ENCODE measurements at places on chromosomes 16 and 17.

GRCh38 chr16:1137604-1138003 is 15.3 kb upstream of the CACNA1H start:
- DNase-seq = no peak

GRCh38 chr17:21250854-21251253 is 2.4 kb downstream of the NATD1 start:
- no peak for DNase-seq

- DNase-seq = no peak
These were observed 21.2 kb downstream of the SYCE1L start for GRCh38 chr16:77220427-77220826.

- no peak for DNase-seq
These were observed 18.4 kb upstream of the RBBP6 start for GRCh38 chr16:24520983-24521382.

DNA sequence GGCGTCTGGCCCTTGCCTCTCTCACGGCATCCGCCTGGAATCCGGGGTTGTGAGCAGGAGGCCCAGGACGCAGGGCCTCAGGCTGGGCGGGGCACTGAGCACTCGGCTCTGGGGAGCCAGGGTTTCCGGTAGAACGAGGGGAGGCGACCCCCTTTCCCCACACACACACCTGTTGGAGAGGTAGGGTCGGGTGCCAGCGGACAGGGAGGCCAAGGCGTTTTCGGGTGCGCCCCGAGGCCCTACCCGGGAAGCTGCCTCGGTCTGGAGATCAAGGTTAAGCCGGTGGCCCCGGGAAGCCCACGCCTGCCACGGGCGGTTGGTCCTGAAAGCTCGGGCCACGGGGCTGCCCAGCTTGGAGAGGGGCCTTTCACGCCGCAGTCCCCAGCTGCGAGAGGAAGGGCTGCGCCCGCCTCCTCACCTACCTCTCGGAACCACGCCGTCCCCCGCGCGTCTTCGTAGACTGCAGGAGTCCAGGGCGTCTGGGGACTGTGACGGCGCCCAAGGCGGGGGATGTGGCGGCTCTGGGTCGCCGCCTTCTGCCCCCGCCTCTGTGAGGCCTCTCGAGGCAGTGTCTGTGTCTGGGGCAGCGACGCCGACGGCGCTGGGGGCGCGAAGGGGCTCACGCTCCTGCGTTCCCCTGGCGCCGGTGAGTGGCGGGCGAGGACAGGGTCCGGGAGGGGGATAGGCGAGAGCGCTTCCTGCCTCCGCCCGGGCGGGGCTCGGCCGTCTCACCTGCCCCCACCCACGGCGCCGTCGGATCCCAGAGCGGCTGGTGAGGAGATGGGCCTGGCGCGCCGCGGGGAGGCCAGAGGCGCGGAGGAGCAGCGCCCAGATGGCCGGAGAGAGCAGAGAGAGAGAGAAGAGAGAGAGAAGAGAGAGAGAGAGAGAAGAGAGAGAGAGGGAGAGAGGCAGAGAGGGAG is 20.3 kb upstream of the HOXB9 start:
- peak; percentile 32 for DNase-seq

DNA sequence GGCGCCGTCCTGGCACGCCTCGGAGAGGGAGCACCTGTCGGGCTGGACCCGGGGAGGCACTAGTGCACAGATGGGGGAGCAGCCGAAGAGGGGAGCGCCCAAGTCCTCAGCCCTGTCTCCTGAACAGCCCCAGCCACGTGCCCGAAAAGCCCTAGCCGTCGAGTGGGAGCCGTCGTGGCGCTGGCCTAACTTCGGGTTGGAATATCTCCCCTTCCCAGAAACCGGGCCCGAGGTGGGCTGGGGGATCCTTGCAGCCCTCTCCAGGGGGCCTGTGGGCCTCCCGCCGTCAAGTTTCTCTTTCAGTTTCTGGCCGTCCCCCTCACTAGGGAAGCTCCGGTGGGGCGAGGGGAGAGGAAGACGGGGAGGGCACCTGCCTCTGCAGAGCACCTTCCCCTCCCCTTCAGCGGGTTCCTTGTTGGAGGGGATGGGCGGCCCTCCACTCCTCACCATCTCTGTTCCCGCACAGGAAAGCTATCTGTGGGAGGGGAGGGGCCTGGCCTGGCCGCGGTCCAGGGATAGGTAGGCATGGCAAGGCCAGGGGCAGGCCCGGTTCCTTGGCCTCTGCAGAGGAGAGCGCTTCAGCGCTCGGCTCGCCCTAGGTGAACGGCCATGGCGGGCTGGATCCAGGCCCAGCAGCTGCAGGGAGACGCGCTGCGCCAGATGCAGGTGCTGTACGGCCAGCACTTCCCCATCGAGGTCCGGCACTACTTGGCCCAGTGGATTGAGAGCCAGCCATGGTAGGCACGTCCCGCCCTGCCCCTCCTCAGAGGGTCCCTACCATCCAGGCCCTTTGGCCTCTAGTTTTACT is 709 bp downstream of the STAT5A start:
- DNase-seq = no peak

DNA sequence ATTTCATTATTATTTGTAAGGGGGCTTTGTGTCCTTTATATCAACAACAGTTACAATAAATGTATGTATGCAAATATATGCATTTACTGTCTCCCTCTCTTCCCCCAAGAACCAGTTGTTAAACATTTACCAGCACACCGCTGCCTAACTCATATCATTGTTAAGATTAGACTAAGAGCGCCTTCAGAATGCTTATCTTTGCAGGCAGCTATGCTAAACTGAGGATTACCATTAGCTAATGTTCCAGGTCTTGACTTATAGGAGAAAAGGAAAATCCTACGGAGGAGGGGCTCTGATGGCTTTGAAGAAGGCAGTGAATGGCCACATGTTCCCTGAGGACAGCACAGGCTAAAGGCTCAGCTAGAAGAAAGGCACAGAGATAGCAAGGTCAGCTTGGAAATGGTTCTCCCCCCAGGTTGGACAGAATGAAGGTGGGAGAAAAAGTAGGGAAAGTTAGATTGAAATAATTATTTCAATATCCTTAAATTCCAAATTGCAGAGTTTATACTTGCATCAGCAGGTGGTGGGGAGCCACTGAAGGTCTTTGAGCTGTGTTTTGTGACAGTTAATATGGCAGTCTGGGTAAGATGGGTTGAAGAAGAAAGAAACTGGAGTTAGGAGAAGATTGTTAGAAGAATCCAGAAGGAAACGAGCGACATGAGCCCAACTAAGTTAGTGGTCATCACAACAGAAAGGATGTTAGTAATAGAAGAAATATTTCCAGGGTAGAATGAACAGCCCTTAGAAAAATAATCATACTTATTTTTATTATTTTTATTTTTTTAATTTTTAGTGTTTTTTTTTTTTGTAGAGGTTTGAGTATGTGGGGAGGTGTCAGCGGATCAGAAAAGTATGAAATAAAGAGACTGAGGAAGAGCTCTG is 87.0 kb upstream of the MAF start:
- DNase-seq = no peak

- no peak for DNase-seq
These were observed 134.9 kb downstream of the CCT6B start for GRCh38 chr17:34826332-34826731.

- no peak for DNase-seq
These were observed 273.2 kb downstream of the C16orf95 start for GRCh38 chr16:87044032-87044382.

- DNase-seq = peak; percentile 31
These were observed 13.9 kb upstream of the KRTAP17-1 start for GRCh38 chr17:41329279-41329948.

- DNase-seq = no peak
These were observed 34.9 kb downstream of the CD300LF start for GRCh38 chr17:74677558-74678466.

Data from HEK293T (cell line).